ENCODE measurements at places on chromosomes 6 and 20.

GRCh38 chr6:163008186-163008585 lies 280.4 kb downstream of the PACRG start:
- DNase-seq: no peak

DNA sequence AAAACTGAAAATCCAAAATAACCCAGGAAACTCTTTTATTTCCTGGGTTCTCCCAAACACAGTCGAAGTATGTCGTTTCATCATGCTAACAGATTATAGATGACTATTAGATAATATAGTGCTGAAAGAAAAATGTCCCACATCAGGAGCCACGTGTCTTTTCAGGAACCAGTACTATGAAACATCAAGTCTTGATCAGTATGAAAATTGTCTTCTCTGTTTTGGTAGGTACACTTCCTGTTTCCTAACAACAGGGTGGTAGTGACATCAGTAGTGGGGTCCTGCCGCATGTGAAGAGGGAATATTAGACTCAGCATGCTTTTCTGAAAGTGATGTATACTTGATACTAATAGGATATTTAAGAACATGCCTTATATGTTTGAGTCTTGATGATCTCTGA lies 136.7 kb downstream of the HIVEP1 start:
- no peak for DNase-seq

- DNase-seq: no peak
Measured at GRCh38 chr6:189676-190075, 102.6 kb upstream of the DUSP22 start.

GRCh38 chr20:3714092-3714491 lies 1.7 kb upstream of the SIGLEC1 start:
- peak; percentile 85 for DNase-seq

GRCh38 chr6:75381877-75382633 lies 97.5 kb upstream of the TMEM30A start:
- DNase-seq: no peak

GRCh38 chr6:79657238-79657637 lies 26.1 kb downstream of the SH3BGRL2 start:
- DNase-seq: no peak

DNA sequence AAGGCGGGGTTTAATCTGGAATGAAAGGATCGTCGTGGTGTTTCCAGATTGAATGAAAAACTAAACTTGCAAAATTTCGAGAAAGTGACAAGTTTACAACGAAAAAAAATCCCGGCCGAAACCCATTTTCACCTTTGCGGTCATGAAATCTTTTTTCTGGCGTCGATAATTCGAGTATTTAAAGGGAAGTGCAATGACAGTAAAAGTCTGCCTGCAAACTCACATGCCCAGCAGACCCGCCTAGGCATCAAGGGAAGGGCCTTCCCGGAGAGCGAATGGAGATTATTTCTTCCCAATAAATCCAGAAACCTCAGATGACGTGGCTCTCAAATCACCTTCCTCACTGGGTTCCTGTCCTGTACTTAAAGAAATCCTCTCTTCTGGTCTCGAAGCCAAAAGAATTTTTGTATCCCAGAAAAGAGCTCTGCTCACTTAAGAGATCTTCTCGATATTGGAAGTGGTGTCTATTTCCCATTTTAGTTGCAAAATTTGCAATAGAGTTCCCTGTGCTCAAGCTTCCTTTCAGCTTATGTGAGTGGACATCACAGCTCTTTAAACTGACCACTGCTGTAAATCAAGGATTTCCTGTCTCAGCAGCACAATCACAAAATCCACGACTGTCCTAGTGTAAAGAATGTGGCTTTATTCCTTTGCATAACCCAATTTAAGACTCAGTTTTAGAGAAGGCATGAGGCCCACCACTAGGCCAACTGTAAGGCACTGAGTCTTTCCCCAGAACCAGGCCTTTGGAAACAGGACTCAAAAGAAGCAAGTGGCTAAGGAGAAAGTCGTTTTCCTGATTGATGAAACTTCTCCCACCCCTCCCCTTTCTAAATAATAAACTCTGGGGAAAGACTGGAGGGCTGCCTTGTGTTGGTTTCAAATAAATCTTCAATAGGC lies 3.9 kb downstream of the OLIG3 start:
- no peak for DNase-seq

- no peak for DNase-seq
Measured at GRCh38 chr20:43262341-43262740, 72.6 kb upstream of the PTPRT start.

GRCh38 chr20:52130406-52130805 lies 61.2 kb downstream of the ZFP64 start:
- no peak for DNase-seq

DNA sequence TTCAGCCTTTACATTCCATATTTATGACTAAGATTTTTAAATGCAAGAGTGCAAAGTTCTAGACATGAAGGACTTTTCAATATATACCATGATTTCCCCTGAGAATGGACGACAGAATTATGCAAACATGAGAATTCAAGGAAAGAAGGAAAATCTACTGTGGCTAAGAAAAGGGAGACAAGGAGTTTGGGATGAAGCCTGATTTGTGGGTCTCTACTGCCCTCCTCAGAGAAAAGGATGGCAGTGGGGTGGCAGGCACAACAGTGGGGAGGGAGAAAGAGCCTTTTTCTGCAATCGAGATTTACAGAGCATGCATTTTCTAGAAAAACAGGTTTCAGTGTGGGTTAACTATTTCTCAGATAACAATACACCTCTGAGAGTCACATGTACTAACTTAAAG lies 466.9 kb upstream of the NRSN1 start:
- DNase-seq: no peak

GRCh38 chr6:161085246-161085645 lies 93.7 kb downstream of the MAP3K4 start:
- no peak for DNase-seq

GRCh38 chr6:37535428-37535758 lies 35.7 kb upstream of the CCDC167 start:
- no peak for DNase-seq

DNA sequence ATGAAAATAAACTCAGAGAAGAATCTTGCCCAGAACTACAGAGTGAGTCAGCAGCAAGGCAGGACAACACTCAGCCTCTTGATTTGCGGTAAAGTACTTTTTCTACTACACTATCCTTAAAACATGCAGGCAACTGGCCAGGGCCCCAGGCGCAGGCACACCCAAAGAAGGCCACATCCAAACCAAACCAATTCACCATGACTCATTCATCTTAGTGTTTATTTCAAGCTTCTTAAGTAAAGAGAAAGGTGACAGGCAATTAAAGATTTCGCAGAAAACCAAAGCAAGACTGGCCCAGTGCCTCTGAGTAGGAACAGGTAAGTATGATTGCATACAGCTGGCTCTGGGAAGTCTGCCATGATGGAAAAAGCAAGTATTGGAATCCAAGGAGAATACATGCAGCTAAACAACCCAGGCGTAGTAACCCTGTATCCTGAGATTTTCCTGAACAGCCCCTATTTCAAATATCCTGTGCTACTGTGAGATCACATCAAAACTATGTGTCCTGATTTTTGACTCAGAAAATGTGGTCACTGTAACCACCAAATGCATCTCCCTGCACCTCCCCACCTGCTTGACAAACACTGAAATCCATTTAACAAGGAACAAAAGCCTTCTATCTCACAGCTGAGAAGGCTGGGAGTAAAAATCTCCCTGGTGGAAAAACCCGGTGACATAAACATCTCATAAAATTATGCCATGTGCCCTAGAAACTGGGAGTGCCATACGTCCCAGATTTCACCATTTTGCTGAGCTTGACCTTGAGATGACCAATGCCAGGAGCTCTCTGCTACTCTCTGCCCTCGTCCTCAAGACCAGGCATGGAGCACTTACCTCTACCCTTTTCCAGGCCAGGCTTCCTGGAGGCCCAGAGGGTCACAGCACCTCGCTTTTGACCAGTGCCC lies 12.4 kb downstream of the WFDC3 start:
- DNase-seq: peak; percentile 47

DNA sequence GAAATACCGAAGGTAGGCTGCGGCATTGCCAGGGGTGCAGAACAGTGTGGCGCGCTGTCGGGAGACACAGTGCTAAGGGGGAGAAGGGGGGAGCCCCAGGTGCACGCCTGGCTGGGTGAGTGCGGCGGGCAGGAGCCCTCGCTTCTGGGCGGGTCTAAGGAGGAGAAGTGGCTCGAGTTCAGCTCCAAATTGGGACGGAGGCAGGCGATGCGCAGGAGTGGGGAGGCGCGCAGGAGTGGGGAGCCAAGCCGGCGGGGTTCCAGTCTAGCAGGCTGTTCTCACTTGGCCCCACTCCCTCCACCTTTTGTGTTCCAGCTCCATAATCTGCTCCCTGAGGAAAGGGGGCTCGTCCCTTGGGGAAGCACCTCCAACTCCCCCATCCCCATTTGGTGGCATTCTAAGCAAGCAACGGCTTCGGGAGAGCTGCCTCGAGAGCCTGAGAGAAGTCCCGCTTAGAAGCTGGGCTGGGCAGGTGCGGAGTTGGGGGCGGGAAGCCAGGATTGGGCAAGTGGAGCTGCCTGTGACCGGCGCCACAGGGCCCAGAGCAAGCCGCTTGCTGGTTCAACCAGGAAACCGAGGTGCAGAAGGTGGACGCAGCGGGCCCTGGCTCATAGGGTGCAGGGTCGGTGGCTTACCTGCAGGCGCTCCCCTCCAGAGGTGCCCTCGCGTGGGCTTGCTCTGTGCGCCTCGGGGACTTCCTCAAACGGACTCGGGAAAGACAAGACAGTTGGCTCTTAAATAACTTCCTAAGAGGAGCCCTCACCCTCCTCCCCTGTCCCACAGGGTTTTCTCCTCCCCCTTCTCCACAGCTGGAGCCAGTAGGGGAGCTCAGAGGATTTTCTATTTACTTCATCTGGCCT lies at the start of gene F13A1:
TSS of gene F13A1 (minus strand) at position 711 of the 860 bp plus-strand sequence. CDS start 1,998 bp downstream, outside the sequence.
- no peak for DNase-seq
